Immature natural killer cell (primary cell): ENCODE measurements at places on chromosomes 16 and 17. TPM values are rescaled to one million over a fixed set of nuclear protein-coding genes. Genes with fewer than 3 reads are reported as not detected.

- DNase-seq, result peak; percentile 18
Observed at GRCh38 chr16:47779201-47780016, 318.3 kb downstream of the PHKB start.

- DNase-seq, result no peak
Observed at GRCh38 chr17:12619459-12620199, 46.1 kb upstream of the MYOCD start.

Gene TPSD1
- not detected for polyA plus RNA-seq

- peak; percentile 71 for DNase-seq
Observed at GRCh38 chr17:64418506-64419339, 28.1 kb upstream of the PECAM1 start.

DNA sequence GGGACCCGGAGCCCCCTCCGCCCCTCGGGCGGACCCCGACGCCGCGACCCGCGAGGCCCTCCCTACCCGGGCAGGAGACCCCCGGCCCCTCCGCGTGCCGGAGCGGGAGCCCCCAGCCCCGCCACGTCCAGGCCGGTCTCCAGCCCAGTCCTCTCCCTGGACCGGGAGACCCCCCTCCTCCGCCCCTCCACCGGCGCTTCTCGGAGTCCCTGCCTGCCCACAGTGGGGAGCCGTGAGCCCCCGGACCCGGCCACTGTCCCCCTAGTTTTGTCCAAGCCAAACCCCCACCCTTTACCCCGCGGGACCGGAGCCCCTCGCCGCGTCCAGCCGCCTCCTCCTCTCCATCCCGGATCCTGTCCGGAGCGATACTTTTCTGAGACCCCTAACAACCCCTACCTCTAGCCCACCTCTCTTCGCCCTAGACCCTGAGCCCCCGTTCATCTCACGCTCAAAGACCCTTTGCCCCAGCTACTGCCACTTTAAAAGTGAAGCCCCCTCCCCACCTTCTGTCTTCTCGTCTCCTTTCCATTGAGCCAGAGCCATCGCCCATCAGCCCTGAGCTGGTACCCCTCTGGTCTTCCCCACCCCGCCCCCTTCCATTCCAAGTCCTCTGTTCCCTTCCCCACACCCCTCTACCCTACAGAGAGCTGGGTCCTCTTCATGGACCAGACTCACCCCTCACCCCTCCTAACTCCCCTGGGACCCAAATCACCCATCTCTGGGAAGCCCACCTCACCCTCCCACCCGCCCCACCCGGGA is 1.0 kb downstream of the NECAB2 start:
- no peak for DNase-seq

- no peak for DNase-seq
Observed at GRCh38 chr17:78873519-78874340, 29.3 kb downstream of the CEP295NL start.

DNA sequence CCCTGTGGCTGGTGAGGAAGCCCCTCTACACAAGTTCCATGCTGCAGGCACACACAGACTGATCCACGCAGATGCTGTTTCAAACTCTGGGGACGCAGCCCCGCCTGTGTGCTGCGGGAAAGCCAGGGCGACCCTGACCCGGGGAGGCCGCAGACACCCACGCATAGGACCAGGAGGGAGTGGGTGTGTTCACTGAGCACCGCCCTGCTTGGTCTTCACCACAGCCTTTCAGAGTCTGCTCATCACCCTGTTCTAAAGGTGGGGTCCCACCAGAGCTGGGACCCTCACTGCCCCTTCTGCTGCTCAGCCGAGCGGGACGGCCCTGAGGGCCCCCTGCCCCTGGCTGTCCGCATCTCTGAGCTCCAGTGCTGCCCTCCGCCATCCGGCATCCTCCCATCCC is 7.5 kb downstream of the TSPAN10 start:
- DNase-seq, result no peak

Gene CARHSP1
- 92.9 TPM for polyA plus RNA-seq

- DNase-seq, result no peak
Observed at GRCh38 chr17:8003594-8004181, 1.3 kb downstream of the GUCY2D start.

- DNase-seq, result no peak
Observed at GRCh38 chr16:79801646-79802045, 201.1 kb upstream of the MAF start.

- DNase-seq, result no peak
Observed at GRCh38 chr16:48052731-48053417, 102.9 kb downstream of the ABCC12 start.

Gene SPAG7
- 164 TPM for polyA plus RNA-seq

Gene ELMO3
- polyA plus RNA-seq, result not detected

Gene CACNG3
- not detected for polyA plus RNA-seq

Gene KRTAP3-1
- not detected for polyA plus RNA-seq

DNA sequence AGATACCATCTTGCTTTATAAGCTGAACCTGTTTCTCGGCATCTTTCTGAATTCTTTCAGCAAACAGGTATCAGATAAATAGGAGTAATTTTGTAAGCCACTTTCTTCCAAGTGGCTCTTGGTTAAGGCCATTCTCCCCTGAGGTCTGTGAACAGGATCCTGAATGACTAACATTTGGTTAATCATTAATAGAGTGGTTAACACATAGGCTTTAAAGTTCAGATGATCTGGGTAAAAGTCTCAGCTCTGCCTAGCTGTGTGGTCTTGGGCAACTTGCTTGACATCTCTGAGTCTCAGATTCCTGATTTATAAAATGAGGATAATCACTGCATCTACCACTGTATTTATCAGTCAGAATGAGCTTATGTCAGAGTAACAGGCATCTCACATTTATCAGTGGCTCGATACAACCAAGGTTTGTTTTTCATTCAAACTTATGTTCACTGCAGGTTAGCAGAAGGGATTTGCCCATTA is 44.4 kb upstream of the ANKFN1 start:
- DNase-seq, result no peak

DNA sequence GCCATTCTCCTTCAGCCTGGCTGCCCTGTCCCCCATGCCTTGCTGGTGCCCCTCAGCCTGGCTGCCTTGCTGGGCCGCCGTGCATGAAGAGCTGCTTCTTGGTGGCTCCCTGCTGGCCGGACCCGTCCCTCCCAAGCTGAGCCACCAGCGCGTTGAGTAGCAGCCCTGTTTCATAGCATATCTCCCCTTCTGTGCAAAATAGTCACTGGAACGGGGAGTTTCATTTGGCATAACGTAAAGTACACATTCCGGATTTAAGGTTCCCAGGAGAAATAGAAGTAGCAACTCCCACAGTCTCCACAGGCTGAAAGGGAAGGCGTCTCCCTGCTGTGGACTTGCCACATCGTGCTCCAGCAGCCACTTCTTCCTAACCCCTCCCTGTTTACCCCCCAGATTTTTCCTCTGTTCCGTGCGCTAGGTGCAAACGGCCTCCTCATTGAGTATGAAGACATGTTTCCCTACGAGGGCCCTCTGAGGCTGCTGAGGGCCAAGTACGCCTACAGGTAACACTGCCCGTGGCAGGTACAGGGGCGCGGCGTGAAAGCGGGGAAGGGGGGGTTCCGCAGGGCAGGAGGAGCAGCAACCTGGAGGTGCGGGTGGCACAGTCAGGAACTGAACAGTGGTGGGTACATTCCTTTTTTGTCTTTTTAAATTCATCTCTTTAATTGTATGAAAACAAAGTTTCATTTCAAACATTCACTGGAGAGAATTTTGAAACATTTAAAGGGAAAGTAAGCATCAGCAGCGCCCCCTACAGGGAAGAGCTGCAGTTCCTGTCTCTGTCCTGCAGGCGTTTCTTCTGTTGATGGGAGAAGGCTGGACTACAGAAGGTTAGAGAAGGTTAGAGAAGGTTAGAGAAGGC is 5.8 kb upstream of the OGFOD3 start:
- peak; percentile 36 for DNase-seq

DNA sequence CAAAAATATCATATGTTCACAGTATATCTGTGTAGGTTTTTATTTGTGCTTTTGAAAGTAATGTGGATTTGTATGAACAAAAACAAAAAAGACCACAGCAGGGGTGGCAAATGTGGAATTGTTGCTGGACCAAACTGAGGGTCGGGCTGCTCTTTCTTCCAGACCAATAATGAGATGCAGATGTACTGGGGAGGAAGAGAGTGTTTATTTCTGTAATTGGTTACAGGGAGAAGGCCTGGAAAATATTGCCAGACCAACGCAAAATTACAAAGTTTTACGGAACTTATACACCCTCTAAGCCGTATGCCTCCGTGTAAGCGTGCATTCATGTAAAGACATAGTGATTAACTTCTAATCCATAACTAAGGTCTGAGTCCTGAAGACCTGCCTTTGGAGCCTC is 353.9 kb upstream of the C16orf82 start:
- DNase-seq, result no peak

GRCh38 chr16:72530434-72530833 is 358.5 kb upstream of the PMFBP1 start:
- DNase-seq, result no peak

DNA sequence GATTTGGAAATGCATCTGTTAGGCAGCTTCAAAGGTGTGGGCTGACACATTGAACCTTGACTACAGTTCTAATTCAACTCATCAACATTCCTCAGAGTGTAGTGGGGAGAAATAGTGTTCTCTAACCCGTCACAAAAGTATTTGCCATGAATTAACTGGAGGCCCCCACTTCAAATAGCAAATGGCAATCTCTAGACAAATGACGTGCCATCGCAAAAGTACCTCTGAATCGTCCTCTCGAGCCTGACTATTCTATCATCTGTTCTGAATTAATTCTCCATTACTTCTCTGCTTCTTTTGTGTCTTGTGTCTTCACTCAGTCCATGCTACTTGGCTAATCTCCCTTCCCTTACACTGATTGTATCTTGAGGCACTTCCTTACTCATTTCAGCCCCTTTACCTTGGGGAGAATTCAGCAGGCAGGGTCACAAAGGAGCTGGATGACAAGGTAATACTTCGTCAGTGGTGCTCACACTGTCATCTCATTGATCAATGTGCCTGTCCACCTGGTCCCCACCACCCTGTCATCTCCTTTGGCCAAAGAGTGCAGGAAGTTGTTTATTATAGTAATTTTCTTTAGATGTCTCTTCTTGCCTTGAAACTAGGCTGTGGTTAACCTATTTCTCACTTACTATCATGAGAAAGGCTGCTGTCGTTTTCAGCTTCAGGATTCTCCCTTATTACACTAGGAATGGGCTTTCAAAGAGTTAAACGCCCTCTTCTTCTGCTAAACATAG is 108.4 kb downstream of the SYCE1L start:
- peak; percentile 2 for DNase-seq

DNA sequence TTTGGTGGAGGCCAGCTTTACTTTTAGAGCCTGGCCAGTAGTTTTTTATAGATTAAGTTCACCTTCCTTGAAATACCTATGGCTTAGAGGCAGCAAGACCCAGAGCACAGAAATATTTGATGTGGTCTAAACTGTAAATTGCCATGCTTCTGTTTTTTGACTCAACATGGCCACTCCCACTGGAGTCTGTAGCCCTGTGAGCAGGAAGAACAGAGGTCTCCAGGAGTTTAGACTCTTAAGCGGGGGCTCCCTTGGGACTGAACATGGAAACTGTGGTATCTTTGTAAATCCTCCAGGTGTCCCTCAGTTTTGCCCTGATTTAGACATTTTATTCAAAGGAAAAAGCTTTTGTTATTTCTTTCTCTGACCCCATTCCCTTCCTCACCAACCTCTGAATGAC is 145.6 kb downstream of the FTO start:
- DNase-seq, result no peak

GRCh38 chr17:48498164-48498850 is 32.5 kb downstream of the HOXB1 start:
- no peak for DNase-seq

DNA sequence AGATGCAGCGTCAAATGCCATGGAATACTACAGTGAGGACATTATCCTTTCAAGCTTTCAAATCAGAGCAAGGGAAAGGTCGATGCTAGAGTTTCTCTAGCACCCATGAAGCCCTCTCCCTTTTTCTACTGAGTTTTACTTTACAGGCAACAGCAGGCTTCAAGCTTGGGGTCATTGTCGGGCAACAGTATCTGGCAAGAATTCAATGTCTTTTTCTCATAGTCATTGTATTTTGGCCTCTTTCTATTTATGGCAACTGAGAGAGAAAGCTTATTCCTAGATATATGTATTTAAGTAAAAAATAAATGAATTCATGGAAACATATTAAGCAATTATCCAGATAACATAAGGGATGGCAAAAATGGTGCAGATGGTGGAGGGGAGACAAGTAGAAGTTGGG is 364 bp upstream of the CETP start:
- no peak for DNase-seq

GRCh38 chr17:66143657-66144282 is 48.2 kb downstream of the CEP112 start:
- no peak for DNase-seq

GRCh38 chr17:47279062-47279801 is 25.6 kb downstream of the ITGB3 start:
- DNase-seq, result no peak

Gene GPRC5C
- polyA plus RNA-seq, result 3.2 TPM

DNA sequence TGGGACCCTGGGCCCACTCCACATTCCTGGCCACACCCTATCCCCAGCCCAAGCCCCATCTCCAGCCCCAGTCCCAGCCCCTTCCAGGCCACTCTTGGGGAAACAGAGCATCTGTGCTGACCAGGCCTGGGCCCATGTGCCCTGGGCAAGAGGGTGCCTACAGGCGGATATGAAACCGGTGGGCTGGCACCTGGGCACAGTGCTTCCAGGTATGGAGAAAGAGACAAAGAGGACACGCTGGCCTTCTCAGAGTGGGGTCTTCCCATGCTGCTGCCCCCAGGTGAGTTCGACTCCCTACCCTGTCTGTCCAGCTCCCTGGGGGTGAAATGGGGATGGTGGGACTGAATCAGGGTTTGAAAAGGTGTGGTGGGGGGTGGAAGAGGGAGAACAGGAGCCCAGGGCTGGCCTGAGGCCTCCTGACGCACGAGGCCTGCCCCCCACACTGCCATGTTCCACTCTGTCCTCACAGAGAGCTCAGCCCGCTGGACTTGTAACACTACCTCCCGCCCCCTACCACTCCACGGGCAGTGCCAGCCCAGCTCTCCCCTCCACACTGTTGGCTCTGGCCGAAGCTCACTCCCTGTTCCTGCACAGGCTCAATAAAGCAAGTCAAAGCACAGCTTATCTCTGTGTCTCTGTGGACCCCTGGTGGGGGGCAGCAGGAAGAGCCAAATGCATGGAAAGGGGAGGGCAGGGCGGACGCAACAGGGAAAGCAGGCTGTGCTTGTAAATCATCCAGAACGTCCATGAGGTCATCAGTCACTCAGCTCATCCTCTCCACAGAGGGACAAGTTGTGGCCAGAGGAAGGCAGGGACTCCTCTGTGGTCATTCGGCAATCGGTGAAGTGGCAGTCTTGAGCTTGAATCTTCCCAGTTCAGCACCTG is 71.1 kb upstream of the TMEM97 start:
- no peak for DNase-seq

Gene GJC1
- polyA plus RNA-seq, result not detected

DNA sequence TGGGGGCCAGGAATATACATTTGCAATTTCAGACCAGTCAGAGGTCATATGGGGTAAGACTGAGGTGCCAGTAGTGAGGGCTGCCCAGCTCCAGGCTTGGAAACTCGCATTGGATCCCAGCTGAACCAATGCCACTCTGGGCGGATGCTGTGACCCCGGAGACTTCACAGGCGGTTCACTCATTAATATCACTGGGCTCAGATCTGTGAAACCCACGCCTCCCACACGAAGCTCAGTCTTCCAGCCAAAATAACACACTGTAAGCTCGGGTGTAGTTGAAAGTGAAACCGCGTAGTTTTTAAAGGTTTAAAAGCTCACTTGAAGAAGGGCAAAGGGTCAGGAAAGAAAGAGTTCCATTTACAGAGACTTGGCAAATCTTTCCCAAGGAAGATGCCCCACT is 254.8 kb downstream of the FOXL1 start:
- DNase-seq, result no peak

Gene SP6
- polyA plus RNA-seq, result not detected

Gene CLEC3A
- polyA plus RNA-seq, result not detected

Gene C1QTNF1
- not detected for polyA plus RNA-seq
